ENCODE measurements at places on chromosomes 3 and 15.

DNA sequence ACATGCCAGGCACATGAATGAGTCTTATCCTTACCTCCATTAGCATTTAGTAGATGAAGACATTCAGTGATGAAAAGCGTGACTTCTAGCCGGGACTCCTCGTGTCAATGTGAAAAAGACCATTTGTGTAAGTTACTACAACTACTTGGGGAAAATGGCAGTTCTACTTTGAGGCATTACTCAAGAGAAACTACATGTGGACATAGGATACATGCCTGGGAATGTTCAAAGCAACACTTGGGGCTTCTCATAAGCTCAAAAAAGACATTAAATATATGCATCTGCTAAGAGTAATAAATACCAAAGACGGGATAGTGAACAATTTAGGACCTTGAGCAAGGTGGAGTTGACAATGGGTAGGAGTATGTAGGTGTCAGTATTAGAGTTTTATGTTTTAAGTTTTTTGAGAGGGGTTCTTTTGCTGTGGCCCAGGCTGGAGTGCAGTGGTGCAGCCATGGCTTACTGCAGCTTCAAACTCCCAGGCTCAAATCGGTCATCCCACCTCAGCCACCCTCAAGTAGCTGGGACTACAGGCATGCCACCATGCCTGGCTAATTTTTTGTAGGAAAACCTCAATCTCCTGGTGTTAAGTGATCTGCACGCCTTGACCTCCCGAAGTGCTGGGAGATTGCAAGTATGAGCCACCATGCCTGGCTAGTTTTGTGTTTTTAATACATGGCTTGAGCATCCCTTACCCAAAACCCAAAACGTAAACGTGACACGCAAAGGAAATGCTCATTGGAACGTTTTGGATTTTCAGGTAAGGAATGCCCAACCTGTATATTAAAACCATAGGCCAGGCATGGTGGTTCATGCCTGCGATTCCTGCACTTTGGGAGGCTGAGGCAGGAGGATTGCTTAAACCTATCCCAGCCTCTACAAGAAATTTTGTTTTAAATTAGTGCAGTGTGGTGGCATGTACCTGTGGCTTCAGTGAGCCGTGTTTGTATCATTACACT, 3.9 kb downstream of the RPLP1 start:
- DNase-seq: no peak

- no peak for DNase-seq
Measured at GRCh38 chr3:120416868-120417267, 33.9 kb downstream of the FSTL1 start.

DNA sequence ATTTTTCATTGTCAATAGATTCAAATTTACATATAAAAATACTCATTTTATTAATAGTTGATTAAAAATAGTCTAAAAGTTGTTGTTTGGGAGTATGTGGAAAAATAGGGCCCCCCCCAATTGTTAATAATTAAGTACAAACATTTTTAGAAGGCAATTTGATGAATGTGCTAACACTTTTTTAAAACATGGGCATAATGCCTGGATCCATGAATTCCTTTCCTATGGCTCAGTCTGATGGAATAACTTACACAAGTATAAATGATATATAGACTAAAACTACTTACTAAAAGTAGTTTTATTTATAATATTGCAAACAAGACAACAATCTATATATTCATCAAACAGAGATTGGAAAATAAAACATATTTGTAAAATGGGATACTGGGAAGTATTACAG, 247.2 kb upstream of the LRRN1 start:
- no peak for DNase-seq

GRCh38 chr3:98986073-98986472, 84.6 kb upstream of the DCBLD2 start:
- DNase-seq: peak; percentile 93

DNA sequence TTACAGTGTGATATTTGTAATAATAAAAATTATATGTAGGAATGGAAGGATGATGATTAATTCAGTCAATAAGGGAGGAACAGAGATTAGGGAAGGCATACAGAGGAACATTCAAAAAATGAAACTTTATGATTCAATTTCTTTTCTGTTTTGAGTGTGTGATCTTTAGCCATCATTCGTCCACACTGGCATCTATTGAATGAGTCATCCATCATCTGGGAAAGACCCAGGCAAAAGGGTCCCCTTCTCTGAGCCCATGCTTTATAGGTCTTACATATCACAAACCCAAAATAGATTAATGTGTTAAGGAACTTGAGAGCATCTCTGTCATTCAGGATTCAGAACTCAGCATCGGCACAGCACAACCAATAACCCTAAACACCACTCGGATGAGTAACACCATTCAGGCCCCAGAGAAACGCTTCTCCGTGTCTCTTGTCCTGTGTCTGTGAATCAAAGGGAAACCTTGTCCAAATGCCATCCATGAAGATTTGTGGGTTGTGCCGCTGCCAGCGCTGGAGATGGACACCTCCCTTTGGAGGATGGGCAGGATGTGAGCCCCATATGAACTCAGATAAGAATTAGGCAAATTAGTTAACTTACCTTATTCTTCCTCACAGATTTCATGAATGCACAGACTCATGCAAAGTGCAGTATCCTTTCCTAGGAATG, 21.7 kb upstream of the TPM1 start:
- no peak for DNase-seq

GRCh38 chr15:85064710-85065109, 83.1 kb downstream of the PDE8A start:
- no peak for DNase-seq

DNA sequence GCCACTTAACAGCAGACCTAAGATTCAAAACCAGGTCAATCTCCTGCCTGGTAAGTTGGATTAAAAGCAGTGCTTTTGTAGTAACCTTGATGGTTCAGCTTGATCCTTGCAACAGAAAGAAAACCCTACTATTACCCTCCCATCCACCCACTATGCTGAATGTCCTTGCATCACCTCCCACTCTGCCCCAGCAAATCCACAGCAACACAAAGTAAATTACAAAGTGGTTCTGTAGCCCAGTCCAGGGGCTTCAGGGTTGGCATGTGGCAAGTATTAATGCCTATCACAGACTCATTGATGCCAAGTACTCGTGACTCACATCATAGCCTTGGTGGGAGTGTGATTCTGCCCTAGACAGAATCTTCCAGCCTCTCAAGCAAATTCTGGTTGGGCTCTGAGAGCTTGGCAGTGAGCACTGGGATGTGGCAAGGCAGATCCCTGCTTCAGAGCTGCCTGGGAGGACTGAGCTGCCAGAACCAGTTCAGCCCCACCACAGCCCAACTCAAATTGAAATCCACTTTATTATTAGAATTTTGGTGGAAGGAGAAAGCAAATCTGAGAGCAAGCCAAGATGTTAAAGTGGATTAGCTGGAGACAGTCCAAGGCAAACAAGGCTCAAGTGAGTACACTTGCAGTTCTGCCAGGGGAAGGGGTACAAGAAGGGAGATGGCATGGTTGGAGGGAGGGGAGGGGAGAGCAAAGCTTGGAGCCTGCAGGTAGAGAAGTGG, 225.8 kb upstream of the UMPS start:
- DNase-seq: peak; percentile 13

DNA sequence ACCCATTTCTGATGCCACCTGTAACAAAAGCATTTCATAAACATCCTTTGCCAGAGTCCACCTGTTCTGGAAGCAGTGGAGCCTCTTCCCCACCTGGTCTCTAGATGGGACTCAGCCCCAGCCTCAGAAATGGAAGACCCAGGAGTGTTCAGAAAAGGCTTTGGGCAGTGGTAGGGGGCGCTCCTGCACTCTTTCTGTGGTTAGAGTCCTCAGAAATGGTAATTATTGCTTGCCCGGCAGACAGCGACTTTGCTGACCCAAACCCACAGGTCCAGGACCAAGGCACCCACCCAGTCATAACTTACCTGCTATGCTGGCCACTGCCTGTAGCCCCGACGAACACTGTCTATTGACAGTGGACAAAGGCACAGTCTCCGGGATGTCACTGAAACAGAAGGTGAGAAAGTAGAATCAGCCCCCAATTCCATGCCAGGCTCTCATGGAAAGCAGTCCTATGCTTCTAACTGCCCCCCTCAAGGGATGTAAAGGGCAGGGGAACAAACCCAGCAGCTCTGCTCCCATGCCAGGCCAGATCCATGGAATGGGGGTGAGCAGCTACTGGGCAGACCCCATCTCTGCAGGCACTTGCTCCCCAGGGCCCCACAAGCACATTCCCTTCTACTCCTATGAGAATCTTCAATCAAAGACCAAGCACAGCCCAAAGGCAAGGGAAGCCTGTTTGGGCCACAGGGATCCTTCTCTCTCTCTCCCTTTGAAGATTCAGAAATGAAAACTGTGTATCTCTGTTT, 5.1 kb downstream of the ACAA1 start:
- DNase-seq: no peak

GRCh38 chr3:177754508-177754921, 557.2 kb upstream of the TBL1XR1 start:
- no peak for DNase-seq

DNA sequence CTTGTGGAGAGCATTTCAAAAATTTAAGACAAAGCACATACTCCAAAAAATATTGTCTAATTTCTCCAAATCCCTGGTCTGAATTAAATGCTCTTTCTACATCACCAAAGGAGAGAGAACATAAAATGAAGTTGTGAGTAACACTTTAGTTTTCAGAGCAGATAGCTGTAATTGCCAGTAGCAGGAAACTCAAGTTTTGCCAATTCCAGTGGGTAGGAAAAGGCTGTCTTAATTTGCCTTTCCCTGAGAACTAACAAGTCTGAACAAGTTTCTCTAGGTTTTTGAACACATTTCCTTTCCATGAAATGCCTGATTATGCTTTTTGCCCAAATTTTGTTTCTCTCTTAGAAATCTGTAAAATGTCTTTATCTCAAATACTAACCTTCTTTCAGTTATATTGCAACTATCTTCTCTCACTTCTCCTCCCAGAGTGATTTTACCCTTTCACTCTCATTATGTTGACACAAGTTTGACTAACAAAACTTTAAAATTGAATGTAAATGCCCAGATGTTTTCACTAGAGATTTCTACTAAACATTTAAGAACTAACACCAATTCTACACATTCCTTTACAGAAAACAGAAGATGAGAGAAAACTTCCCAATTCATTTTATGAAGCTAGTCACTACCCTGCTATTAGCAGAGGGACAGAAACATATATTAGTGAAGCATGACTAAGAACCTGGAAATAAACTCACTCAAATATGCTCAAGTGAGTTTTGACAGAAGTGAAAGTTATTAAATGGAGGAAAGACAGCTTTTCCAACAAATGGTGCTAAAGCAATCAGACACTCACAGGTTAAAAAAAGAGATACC, 38.4 kb downstream of the RFX7 start:
- DNase-seq: no peak

- DNase-seq: no peak
Measured at GRCh38 chr3:123081718-123082369, 15.0 kb downstream of the PDIA5 start.

DNA sequence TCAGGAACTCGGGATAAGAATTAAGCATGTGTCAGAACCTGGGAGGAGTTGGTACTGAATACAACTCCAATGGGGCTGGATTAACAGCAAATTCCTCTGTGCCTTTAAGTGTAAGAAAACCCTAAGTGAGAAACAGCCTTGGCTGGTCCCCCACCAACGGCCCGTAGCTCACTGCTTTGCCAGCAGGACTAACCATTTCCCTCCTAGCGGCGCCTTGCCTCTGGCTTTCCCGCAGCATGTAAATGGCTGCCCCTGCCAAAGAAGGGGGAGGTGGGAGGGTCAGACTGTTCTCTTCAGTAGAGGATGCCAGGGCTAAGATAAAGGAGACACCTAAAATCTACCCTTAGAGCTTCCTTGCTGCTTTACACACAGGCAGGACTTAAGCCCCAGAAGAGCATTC, 51.0 kb upstream of the SH3GL3 start:
- DNase-seq: no peak

- DNase-seq: no peak
Measured at GRCh38 chr3:78988324-78988723, 779.5 kb downstream of the ROBO1 start.

GRCh38 chr3:180913581-180914404, 1.3 kb downstream of the FXR1 start:
- no peak for DNase-seq
